ENCODE measurements at places on chromosomes 13 and 19.

GRCh38 chr19:21321134-21321533 is 8.1 kb downstream of the ZNF708 start:
- no peak for DNase-seq

- DNase-seq: no peak
Observed at GRCh38 chr19:33284146-33284643, 18.1 kb downstream of the CEBPA start.

GRCh38 chr19:30799865-30800755 is 427.9 kb downstream of the ZNF536 start:
- DNase-seq: peak; percentile 49

DNA sequence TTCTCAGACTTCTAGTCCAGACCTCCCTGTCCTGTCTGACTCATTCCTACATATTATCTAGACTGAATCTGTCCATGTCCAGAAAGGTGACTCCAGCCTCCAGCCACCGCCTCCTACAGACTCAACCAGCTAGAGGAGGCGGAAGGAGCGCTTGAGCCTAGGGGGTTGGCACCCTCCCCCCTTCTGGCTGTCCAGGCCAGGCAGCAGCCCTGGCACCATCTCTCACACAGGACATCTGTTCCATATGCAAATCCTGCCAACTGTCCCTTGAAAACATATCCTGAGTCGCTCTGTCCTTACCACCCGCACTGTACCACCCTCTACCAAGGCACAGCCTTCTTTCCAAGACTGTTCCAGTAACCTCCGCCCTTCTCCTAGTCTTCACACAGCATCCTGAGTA is 150.7 kb upstream of the WASF3 start:
- no peak for DNase-seq

GRCh38 chr13:110597041-110597689 is 18.2 kb upstream of the NAXD start:
- no peak for DNase-seq

GRCh38 chr13:113647351-113648215 is 10.4 kb downstream of the ATP4B start:
- no peak for DNase-seq

DNA sequence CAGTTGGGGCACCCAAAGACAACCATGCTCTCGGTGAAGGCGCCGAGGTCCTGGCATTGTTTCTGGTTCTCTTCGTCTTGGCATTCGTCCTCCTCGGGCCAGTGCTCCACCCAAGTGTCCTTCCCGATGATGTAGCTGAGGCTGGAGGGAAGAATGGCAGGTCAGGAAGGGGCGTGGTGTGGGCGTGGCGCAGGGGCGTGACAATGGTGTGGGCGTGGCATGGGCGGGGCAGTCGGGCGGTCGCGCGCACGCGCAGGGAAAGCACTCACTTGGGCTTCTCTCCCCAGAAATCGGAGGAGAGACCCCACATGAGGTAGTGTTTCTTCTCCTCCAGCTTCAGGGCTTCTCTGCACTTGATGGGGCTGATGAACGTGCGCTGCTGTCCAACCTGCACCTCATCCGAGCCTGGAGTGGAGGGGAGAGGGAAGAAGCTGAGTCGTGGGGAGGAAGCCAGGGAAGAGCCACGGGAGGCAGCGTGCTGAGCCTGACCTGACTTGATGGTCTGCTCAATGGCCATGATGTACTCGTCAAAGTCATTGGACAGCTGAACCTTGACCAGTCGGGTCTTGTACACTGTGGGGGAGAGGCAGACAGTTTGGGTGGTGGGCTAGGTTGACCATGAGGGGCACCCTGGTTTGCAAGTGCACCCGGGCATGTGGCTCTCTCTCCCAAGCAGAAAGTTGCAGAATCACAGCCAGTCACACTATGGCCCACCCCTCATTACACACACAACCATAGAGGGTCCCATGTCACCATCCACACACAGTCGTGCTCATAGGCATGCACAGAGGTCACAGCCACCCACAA is 8.1 kb upstream of the TNFSF14 start:
- DNase-seq: no peak

DNA sequence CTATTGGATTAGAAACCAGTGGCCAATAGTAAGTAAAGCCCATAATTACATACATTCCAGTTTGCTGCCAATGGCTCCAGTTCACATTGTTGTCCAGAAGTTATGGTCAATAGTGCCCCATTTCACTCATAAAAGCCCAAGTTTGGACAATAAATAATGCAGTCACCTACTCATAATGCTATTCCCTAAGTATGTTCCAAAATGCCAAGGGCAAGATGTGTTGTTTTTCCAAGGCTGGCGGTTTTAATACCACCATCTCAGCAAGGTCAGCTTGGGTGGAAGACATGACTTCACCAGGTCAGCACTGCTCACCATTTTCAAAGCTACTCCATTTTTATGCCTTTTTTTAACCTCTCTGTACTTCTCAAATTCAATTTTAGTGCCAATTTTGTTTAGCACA is 32.7 kb downstream of the KCTD12 start:
- DNase-seq: no peak

DNA sequence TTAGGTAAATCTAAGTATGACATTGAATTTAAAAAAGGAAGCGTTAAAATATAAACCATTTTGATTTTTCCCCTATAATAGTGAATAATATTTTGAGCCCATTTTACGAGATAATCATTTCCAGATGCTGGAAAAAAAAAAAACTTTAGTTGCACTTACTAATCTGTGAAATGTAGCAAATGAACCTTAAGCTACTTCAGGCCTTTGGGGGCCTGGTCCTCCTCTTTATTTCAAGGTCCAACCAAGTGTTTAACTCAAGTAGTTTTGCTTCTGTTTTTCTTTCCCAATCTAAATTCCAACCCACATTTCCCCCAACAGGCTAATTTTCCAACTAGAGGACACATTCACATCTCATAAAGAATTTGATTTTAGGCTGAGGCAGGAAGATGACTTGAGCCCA is 101.2 kb downstream of the TNFRSF19 start:
- DNase-seq: no peak

DNA sequence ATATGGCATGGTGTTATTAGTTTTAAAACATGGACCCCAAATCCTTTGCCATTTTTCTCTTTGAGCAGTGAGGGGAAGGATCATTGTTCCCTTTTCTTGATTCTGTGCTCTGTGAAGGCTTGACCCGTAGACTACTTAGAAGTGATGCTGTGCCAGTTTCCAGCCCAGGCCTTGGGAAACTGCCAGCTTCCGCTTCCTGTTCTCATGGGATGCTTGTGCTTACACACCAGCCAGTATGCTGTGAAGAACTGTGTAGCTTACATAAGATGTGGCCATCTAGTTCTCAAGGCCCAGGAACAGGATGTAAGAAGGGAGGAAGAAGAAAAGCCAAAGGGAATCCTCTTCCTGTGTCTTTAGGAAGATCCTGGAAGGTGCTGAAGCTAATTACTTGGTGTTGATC is 180.9 kb downstream of the PCCA start:
- no peak for DNase-seq

Data from GM12891 (cell line).